Stimulated activated CD4-positive, alpha-beta T cell treated with anti-CD3 and anti-CD28 coated beads, TNF-alpha, amount 100 ng/mL, for 48 hours (primary cell): ENCODE measurements at places on chromosomes 4 and X.

- no peak for DNase-seq
Measured at GRCh38 chrX:96453139-96453538, 231.5 kb upstream of the DIAPH2 start.

- DNase-seq: no peak
Measured at GRCh38 chr4:20106921-20107320, 144.8 kb upstream of the SLIT2 start.

DNA sequence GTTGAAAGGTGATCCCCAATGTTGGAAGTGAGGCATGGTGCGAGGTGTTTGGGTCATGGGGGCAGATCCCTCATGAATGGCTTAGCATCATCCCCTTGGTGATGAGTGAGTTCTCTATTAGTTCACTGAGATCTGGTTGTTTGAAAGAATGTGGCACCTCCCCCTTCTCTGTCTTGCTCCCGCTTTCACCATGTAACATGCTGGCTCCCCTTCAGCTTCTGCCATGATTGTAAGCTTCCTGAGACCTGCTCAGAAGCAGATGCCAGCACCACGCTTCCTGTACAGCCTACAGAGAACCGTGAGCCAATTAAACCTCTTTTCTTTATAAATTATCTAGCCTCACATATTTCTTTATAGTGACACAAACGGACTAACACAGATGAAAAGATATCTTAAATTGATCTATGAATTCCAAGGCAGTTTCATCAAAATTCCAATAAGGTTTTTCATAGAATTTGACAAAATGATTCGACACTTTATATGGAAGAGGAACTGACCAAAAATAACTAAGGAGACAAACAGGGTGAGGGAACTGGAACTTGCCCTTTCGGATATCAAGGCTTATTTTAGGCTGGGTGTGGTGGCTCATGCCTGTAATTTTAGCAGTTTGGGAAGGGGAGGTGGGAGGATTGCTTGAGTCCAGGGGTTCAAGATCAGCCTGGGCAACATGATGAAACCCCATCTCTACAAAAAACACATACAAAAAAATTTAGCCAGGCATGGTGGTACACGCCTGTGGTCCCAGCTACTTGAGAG, 56.9 kb upstream of the OGT start:
- DNase-seq: no peak

DNA sequence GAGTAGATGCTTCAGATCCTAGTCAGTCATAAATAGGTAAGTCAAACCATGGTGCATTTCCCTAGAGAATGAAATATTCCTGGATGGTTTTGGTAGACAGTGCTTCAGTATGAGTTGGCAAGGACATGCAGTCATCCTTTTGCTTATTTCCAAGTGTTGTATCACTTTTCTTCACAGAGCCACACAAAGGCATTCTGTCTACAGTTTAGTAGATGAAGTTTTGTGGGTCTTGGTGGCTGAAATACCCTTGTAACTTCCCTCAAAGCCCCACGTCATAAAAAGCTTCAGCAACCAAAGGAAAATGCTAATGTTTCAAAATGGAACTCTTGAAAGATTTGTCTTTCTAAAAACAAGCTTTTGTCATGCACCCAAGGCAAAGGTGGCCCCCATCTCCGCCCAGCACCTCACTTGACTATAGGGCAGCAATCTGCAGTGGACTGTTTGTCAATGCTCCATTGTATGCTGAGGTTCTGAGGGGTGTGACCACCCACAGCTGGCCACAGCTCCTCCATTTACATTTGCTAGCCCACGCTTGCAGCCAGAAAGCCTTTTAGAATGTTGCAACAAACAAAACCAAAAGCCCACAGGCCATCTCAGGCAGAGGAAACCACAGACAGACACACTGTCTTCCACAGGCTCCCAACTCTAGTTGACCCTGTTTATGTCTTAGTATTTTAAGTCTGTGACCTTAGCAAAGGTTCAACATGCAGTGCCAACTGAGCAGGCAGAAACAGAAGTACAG, 87.1 kb upstream of the FAM9C start:
- no peak for DNase-seq

DNA sequence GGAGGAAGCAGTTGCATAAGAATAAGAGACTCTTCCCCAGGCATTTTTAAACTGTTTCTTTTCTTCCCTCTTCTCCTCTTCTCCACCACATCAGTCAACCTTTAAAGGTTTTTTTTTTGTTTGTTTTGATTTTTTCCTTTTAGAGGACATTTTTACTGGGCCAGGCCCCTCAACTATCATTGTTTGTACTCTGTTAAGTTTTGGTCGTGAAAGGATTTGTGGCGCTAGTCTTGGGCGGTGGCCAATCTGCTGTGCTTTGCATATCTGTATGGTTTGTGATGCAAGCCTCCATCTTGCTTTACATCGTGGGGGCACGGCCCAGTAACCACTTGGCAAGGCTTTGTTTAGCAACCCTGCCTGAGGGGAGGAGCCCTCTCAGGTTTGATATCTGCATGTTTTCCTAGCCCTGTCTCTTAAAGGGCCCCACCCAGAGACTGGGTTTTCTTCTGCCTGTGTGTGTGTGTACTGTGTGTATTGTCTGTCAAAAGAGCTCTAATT, 101.9 kb upstream of the SLITRK2 start:
- no peak for DNase-seq

DNA sequence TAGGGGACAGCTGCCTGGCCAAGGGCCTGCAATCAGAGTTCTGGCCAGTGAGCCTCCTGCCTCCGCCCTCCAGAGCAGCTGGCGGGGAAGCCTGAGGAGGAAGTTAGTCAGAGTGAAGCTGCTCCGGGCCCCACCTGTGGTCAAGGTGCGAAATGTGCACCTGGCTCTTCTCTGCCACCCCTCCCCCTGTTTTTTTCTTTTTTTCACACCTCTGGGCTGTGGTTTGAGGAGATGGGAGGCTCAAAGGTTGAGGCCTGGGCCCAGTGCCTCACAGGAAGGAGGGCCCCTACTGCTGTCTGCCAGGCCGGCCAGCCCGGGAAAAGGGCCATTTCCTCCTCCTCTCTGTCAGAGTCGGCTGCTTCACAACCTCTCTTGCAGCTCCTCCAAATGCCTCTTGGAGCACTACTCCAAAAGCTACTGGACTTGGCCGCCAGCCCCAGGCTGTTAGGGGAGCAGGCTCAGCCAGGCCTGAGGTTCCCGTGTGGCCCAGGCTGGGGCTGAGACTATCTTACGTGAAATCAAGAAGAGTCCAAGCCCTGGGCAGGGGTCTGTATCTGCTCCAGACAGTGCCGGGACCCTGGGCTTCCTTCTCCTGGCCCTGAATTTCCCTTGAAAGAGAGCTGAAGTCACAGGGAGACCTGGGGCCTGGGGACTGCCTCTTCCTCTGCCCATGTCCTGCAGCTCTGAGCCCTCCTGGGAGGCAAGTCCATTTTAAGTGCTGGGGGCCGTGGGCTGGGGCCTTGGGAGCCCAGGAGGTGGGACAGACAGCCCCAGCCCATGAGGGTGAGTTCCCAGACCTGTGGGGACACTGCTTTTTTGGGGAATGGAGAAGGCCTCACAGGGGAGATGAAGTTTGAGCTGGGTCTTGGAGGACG, 4.5 kb upstream of the CXCR3 start:
- peak; percentile 59 for DNase-seq

DNA sequence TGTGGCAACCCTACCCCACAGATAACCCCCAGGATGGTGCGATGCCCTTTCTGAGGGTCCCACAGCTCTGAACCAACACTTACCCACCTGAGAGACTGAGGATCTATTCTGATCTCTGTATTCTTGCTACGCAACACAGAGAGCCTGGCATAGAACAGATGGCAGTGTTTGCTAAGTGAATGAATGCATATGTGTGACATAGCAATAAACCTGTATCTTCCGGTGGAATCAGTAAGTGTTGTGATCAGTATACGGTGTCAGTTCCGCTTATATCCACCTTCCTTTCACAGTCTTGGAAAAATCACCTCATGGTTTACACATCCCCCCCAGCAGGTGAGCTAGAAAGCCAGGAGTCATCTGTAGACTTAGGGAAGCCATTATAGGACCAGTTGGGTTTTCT, 5.9 kb upstream of the HSD17B10 start:
- DNase-seq: no peak

- DNase-seq: no peak
Measured at GRCh38 chrX:66728818-66729271, 90.0 kb upstream of the EDA2R start.

DNA sequence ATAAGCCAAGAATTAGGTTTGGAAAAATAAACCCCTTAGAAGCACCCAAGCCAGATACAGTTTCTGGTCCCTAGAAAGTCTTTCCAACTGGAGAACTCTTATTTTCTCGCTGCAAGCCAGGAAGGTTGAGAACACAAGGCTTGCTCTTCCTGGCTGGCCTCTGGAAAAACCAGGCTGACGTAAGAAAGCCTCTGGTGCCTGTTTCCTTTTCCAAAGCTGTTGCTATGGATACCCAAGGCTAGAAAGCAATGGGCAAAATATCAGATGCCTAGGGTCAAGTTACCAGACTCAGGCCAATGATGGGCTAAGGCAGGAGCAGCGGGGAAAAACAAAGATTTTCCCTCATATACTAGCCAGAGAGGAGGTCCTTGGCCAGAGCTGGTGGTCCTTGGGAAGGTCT, 281.6 kb downstream of the KLHL13 start:
- no peak for DNase-seq

- DNase-seq: no peak
Measured at GRCh38 chr4:31917334-31917733, 1197.2 kb downstream of the PCDH7 start.

GRCh38 chr4:102525097-102525496, 23.9 kb downstream of the NFKB1 start:
- no peak for DNase-seq

- DNase-seq: no peak
Measured at GRCh38 chr4:144104509-144105130, 35.9 kb downstream of the GYPA start.

DNA sequence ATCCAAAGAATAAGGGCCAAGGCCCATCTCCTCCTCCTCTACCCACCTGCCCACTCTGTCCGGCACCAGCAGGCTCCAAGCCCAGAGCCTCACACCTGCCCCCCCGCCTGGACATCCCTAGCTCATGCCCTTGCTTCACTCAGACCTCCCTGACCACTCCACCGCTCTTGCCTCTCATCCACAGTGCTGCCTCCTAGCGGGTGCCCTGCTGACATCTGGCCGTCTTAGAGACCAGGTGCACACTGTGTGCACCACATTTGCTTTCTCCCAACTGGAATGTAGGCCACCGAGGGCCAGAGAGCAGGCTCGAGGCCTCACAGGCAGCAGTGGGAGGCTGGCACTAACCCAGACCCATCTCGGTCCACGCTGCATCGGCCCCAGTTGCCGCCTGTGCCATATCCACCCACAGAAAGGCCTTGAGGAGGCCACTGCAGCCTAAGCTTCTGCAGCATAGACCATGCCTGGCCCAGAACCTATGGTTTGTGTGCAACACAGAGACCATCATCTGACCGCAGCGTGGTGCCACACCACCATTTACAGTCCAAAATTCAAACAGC, 13.5 kb downstream of the LETM1 start:
- no peak for DNase-seq

GRCh38 chr4:6446130-6446482, 26.3 kb downstream of the PPP2R2C start:
- DNase-seq: no peak

DNA sequence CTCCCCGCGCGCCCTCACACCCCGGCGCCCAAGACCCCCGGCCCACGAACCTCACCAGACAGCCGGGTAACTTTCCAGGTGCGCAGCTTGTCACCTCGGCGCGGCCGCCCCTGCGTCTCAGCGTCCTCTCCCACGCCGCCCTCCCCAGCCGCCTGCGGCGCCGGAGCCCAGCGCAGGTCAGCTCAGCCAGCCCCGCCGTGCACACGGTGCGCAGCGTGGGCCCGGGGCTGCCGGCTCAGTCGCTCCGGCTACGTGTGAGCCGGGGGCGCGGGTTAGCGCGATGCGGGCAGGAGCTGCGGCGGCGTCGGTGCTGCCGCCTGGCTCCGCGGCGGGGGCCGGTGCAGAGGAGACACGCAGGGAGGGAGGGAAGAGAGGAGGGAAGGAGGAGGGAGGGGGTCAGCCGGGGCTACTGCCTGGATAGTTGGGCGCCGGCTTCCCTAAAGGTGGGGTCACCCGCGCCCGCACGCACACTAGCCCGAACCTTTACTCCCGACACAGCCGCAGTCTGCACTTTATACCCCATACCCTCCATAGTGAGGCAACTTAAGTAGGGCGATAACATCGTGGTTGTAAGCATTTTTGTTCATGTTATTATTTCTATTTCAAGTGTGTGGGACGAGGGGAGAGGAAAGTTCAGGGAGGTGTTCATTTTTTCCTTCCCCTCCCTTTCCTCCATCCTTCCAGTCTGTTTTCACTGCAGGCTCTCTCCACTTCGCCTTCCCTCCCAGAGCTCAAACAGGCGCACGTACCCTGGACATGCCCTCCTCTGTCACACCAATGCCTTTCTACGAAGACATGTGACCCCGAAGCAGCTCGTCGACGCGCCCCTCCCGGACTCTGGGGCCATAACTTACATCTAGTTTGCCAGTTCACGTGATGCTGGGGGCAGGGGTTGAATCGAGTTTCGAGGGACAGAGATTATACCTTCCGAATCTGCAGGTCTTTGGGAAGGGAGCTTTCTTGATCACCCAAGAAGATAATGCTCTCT, at the start of gene PRKG2:
TSS of gene PRKG2 (minus strand) at position 342 of the 988 bp plus-strand sequence. CDS start 10,175 bp downstream, outside the sequence.
- peak; percentile 5 for DNase-seq

- DNase-seq: no peak
Measured at GRCh38 chrX:16930392-16930791, 16.1 kb upstream of the REPS2 start.

DNA sequence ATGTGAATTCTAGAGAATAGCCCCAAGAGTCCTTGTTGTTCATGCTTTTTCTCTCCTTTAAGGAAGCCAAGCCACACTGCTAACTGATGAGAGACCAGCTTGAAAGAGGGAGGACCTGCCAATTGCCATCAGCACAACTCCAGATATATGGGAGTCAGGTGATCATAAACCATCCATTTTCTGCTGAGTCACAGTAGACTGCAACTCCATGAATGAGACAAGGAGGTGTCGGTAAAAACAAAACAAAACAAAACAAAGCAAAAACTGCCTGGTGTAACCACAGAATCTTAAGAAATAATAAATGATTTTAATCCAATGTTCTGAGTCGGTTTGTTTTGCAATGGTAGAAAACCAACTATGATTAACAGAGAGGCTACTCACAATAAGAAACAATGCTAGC, 837.3 kb downstream of the PCDH7 start:
- no peak for DNase-seq

GRCh38 chr4:83905952-83906351, 370.0 kb downstream of the GPAT3 start:
- DNase-seq: no peak

DNA sequence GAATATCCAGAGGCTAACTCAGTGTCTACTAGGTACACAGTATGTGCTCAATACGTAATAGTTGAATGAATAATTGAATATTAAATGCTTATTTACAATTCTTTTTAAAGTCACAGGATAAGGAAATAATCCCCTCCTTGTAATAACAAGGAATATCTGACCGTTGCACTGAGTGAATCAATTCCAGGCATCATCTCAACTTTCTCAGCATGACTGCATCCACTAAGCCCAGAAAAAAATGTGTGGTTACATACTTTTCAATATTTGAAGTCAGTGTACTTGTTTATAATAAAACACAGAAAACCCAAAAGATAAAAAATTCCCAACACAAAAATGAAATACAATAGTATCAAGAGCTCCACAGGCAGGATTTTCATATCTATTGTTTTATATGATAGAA, 105.4 kb downstream of the TMEM144 start:
- DNase-seq: no peak
